Activated T-helper 1 cell treated with anti-CD3 and anti-CD28 coated beads, Interleukin-12 subunit alpha, Interleukin-12 subunit beta, Interleukin-2, Interleukin-4 antibody, amounts not matched to agents 30 ng/mL and 10 ng/mL and 1 ng/mL, durations not matched to agents 14 hours and 24 hours and 36 hours (primary cell): ENCODE measurements at places on chromosomes 7 and 10. TPM values are rescaled to one million over a fixed set of nuclear protein-coding genes. Genes with fewer than 3 reads are reported as not detected.
A peak's percentile ranks its signal among the peaks of the same experiment; 100 is the strongest.

DNA sequence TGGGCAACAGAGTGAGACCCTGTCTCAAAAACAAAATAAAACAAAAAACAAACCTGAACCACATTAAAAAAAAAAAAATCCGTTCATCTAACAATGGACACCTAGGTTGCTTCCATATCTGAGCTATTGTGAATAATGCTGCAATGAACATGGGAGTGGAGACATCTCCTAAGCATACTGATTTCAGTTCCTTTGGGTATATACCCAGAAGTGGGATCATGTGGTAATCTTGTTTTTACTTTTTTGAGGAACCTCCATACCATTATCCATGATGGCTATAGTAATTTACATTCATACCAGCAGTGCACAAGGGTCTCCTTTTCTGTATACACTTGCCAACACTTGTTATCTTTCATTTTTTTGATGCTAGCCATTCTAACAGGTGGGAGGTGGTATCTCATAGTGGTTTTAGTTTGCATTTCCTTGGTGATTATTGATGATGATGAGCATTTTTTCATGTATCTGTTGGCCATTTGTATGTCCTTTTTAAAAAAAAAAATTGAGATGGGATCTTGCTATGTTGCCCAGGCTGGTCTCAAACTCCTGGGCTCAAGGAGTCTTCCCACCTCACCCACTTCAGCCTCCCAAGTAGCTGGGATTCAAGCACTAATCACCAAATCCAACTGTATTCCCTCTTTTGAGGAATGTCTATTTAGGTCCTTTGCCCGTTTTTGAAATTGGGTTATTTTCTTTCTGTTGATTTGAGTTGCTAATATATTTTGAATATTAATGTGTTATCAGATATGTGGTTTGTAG is 17.5 kb downstream of the CDK13 start:
- DNase-seq, result no peak

DNA sequence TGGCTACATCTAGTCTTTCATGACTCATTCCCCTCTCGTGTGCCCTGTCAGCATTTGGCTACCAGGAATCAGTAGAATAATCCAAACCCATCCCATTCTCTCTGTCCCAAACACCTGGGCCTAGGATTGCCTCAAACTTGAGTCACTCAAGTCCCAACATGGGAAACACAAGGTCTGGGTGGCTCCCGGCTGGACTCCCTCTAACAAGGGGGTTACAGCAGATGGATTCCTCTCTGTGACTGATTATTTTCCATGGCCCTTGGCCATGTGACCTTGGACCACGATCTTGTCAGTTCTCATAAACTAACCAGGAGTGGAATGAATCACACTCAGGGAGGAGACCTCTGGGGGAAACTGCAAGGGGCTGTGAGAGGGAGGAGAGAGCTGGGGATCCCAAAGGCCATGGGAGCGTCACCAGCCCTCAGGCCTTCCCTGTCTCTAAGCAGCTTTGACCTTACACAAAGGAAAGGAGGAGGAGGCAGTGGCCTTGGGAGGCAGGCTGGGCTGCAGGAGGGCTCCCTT is 533.1 kb downstream of the KCNMA1 start:
- no peak for DNase-seq

DNA sequence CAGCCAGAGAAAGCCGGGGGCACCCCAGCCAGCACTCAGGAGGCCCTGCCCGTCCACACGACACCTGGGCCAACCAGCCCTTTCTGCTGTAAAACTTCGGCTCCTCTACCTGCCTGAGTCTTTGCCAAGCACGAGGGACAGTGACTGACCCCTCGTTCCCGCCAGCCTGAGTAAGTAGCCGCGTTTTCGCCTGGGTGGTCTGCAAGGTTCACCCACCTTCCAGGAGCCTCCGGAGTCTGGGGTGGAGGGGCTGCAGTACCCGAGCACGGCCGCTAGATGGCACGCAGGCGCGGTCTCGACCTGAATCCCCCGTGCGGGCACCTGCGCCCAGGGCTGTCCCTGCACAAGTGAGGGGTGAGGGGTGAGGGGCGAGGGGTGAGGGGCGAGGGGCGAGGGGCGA is 192.7 kb downstream of the PTPRN2 start:
- DNase-seq, result no peak

DNA sequence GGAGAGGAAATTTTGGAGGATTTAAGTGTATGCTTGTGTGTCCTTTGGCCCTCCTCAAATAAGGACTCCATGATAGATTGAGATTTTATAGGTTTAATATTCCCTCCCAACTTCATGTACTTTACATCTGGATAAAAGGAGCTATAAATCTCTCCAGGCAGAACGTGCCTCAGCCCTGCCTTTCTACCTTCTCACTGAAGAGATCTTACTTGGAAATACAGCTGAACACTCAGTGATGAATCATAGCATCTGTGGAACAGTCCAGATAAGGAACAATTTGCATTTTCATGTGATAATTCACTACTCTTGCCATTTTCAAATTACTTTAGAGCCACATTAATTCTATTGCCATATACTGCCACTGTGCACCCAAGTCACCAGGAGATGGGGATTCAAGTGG is 364.6 kb upstream of the PODXL start:
- no peak for DNase-seq

Gene ZNF467
- total RNA-seq, result 0.10 TPM in 2 replicates

DNA sequence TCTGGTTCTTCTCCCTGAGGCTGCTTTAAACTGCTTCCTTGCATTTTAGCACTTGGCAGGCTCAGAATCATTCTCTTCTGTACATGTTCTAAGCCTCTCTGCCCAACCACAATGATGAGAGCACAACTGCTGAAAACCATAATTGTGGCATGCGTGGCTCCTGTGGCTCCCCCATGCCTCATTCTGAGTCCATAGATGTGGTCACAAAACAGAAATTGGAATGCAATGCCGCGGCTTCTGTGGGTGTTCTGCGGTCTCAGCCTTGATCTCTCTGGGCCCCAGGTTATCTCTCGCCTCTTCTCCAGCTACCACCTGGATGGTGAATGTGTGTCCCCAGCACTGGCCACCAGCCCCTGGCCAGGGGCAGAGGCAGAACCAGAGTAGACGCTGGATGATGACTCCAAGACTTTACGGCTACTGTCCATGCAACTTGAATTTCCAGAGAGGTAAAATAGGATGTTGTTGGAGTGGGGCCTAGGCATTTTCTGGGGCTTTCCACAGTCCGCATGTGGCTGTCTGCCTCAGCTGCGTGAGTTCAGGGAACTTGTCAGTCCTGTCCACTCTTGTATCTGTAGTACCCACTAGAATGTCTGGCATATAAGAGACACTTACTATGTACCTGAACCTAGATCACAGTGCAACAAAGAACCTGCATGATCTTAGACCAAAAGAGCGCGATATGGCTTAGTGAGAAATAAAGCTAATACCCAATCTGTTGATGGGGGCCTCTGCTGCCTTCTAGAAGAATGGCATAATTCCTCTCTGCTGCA is 52.4 kb upstream of the ADRB1 start:
- DNase-seq, result peak; percentile 8
